T-helper 9 cell (primary cell): ENCODE measurements at places on chromosomes 2 and 18.

DNA sequence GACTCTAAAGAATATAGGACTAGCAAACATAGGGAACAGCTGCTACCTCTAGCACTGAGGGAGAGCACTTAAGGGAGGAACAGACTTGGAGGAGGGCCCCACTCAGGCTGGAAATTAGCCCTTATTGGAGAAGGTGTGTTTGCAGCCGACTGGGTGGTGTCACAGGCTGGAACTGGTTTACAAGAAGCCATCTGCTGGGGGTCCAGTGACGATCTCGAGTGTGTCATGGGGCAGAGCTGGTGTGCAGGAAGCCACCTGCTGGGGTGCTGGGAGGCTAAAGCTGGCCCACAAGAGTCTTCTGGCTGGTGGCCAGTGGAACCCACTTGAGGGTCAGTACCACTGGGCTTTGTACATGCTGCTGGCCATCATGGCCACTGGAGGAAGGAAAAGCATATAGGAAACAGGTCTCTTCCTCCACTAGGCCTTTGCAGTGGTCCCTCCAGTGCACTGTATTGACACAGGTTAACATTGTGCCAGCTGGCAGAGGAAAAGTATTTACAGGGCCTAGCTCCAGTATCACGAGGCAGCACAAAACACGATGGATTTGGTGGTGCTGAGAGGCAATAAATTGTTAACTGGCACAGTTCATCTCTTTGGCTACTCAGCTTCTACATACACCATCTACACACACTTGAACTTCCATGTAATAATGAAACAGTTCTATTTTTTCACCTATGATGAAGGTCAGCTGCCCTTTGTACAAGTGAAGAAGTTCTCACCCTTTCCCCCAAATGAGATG, 43.6 kb downstream of the MAP3K20 start:
- DNase-seq: no peak

- no peak for DNase-seq
These were observed 146.4 kb downstream of the FTCDNL1 start for GRCh38 chr2:199704358-199705238.

- no peak for DNase-seq
These were observed 76.2 kb upstream of the GLI2 start for GRCh38 chr2:120659275-120659977.

- DNase-seq: no peak
These were observed 8.1 kb upstream of the CXCR4 start for GRCh38 chr2:136126021-136126420.

GRCh38 chr2:23498943-23499342, 114.0 kb downstream of the KLHL29 start:
- no peak for DNase-seq

DNA sequence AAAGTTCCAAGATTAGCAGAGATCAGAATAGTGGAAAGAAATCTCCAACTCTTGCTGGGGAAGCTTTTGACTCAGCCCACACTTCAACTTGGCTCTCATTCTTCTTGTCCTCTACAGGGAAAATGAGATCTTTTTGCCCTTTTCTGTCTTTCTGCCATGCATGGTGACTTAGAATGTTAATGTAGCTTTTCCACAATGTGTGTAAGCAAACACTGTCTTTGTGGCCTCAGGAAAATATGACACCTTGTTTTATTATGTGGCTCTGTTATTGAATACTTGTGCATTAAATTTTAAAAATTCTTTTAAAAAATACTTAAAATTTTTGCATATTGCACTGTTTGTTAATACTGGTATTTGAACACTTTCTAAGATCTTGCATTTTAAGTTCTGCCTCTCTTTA, 65.4 kb upstream of the WDR75 start:
- no peak for DNase-seq

DNA sequence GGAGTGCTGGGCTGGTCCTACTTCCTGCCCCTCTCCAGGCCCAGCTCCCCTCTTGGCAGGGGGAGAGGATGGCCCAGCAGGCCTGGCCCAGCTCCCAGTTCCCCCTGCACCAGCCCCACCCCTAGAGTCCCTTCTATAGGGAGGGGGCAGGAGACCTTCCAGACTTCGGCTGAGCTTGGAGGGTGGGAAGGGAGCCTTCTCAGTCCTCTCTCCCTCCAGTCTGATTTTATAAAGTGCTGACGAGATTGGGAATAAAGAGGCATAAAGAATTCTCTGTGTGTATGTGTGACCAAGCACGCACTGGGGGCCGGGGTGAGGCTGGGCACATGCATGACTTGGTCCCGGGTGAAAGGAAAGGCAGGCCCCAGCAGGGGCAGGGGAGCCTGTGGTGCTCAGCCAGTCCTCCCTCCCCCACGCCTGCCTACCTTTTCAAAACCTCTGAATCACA, 5.1 kb downstream of the CHPF start:
- no peak for DNase-seq

- no peak for DNase-seq
These were observed 652 bp downstream of the PPM1B start for GRCh38 chr2:44169155-44169898.

- no peak for DNase-seq
These were observed 208.2 kb upstream of the ALPP start for GRCh38 chr2:232170396-232170795.

- no peak for DNase-seq
These were observed 12.1 kb downstream of the ACTR3 start for GRCh38 chr2:113901943-113902342.

DNA sequence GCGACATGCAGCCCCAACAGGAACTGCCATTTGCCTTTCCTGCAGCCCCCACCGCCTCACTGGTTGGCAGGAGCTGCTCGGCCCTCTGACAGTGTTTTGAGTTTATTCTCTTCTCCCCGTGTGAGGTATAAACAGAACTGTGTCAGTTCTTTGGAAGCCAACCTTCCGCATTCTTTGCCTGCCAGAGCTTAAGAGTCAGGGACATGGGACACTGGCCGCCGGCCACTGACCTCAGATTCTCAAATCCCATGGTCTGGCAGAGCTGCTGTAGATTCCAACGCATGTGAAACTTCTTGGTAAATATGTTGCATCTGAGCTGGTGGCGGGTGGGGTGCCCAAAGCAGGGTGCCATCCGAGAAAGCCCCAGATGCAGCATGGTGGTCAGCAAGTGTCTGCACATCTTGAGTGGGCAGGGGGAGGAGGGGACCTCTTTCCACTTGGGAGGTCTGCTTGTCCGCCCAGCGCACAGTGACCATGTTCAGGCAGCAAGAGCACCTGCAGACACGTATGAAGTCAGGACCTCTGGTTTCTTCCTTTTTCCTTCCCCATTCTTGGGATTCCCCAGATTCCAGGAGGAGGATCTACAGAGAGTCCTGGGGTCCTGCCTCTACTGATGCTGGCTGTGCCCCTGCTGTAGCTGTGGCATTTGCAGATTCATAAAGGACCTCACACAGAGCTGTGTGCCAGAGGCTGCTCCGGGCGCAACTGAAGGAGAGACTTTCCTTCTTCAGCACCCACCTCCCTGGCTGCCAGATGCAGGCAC, 23.8 kb downstream of the ASB18 start:
- DNase-seq: no peak

- DNase-seq: no peak
These were observed 1.1 kb upstream of the TWIST2 start for GRCh38 chr2:238846628-238847418.

- DNase-seq: no peak
These were observed 440.5 kb downstream of the NBAS start for GRCh38 chr2:15120631-15121030.

DNA sequence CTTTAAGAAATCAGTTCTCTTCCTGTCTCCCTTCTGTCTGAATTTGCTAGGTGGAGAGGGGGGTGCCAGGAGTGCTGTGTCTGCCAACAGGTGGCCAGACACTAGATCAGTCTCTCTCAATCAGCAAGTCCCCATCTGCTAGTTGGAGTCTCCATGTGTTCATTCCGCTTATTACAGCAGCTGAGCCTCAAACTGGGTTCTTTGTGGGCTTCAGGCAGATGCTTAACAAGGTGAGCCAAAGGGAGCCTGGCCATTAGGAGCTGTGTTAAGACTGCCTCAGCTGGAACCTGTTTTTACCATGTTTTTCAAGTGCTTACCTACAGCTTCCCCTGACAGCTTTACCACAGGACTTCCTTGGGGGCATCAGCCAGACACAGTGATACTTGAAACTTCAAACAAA, 401.9 kb downstream of the LRP1B start:
- no peak for DNase-seq

- no peak for DNase-seq
These were observed 78.4 kb downstream of the SETBP1 start for GRCh38 chr18:44758861-44759631.

GRCh38 chr18:31942291-31942998, 483 bp downstream of the TRAPPC8 start:
- no peak for DNase-seq

DNA sequence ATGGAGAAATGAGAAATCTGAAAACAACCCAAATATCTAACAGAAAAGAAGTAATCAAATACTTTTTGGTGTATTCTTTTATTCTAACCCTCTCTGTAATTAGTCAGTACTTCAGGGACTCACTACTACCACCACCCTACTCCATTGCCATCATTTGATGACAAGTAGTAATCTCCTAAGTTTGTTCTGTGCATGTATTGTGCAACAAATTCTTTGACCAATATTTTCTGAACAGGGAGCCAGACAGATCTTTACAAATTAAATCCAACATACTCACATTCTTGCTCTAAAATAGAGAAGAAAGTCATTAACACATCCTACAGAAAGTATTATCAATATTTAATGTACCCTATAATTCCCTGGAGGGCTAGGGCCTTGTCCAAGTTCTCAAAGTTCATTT, 1416.4 kb downstream of the DSC3 start:
- no peak for DNase-seq

DNA sequence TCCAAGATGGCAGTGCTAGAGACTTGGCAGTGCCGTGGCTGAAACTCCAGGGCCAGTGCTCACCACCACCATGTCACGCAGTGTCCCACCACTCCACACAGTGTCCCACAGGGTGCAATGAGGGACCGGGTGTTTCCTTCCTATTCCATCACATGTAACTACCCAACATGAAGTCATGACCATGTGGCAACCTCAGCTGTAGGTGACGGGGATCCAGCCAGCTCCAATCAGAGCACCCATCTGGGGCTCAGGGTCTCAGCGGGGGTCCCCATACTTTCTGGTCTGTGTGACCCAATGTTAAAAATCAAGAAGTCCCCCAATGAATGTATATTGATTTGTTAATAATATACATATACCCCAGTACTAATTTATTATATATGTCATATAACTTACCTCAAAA, 52.1 kb downstream of the PTGR3 start:
- DNase-seq: no peak

GRCh38 chr2:159737292-159737916, 25.1 kb downstream of the MARCHF7 start:
- DNase-seq: no peak

- DNase-seq: no peak
These were observed 1130.3 kb upstream of the CDH2 start for GRCh38 chr18:29307231-29307630.

DNA sequence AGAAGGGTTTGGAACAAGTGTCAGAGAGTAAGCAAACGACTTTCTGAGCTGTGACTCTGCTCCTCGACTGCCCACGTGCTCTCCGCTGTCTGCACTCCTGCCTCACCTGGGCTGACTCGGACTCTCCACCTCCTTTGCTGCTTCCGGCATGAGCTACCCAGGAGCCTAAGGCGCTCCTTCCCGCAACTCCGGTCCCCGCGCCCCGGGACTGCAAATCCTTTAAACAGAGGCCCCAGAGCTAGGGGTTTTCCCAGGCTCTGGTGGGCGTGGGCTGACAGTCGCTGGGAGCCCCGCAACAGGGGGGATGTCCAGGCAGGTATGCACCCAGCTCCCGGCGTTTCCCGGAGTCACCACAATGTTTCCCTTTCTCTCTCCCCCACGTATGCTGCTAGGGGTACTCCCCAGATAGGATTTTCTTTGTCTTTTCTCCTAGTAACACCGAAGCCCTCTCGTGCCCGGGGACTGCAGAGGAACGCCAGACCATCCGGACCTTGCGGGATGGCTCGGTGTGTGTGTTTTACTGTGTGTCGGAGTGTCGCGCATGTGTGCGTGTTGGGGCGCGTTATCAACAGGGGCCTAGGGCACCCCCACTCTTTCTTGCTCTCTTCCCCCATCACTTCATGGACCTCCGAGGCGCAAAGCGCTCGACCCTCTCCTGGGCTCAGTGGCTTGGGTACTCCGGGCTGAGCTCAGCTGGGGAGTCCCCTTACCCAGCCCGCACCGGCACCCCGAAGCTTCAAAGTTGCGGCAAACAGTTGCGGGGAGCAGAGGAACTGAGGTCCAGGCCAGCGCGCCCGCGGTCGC, 691 bp upstream of the THSD7B start:
- no peak for DNase-seq

DNA sequence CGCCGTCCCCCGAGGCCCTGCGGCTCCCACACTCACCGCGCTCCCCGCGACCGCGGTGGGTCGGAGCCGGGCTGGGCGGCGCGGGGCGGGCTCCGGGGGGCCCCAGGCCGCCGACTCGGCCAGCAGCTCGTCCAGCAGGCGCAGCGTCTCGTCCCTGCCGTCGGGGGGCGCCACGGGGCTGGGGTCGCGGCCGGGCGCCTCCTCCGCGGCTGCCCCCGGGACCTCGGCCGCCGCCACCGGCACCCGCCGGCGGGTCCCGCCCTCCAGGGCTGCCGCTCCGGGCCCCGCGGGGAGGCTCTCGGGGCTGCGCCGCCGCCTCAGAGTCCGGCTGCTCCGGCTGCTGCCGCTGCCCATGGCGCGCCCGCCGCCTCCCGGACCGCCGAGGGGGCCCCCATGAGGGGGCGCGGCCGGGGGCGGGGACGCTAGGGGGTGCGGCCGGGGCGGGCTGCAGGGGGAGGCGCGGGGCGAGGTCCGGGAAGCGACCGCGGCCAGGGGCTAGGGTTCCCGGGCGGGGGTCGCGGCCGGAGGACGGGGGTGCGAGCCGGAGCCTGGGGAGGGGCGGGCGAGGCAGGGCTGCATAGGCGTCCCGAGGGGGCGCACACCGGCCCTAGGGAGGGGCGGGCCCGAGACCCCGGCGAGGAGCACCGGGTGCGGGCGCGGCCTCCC, at the start of gene CYS1:
Gene CYS1, minus strand, starts transcription at position 542 of the 666 bp plus-strand sequence. Its CDS starts 188 bp downstream, at position 354.
- no peak for DNase-seq

GRCh38 chr18:32760391-32760790, 12.4 kb downstream of the KLHL14 start:
- DNase-seq: no peak

- no peak for DNase-seq
These were observed 483.6 kb downstream of the EPHA4 start for GRCh38 chr2:221088506-221088905.

DNA sequence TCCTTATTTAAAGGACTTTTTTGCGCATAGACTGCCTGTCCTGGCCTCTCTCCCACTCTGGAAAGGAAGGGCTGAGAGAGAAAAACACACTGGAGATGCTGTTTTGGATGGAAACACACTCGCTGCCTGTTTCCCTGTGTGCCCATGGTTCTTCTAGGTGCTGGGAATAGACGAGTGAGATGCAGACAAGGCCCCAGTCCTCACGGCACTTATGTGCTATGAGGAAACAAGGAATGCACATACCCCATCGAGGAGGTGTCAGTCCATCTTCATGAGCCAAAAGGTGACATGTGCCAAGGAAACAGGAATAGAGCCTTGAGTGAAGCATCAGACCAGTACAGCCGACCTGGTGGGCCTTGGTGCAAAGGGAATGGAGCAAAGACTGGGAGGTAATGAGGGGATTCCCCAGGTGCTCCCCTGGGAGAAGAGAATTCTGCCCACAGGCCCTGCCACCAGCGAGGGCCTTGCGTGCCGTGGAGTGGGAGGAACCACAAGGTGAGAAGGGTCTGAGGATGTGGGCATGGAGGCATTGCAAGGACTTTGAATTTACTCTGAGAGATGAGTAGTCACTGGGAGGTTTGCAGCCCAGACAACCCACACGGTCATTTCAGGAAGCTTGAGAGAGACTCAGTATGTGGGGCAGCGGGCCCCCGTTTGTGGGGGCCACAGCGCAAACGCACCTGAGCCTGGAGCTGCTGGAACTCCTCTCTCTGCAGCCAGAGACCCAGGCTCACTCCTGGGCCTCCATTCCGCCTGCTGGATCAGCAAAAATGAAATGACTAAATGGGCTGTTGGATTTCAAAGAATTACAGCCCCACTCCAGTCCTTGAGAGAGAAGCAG, 197.5 kb upstream of the COPS8 start:
- no peak for DNase-seq
